PC-3 (cell line): ENCODE measurements at places on chromosomes 3 and 15. TPM values are rescaled to one million over a fixed set of nuclear protein-coding genes. Genes with fewer than 3 reads are reported as not detected.

Gene TTLL13
- total RNA-seq = not detected in 2 replicates

Gene P2RY13
- total RNA-seq = not detected in 2 replicates

Gene AGBL1
- total RNA-seq = not detected in 2 replicates

Gene SUCNR1
- not detected in 2 replicates for total RNA-seq

Gene WDR72
- total RNA-seq = 4.7 and 5.9 TPM in 2 replicates

Gene FETUB
- total RNA-seq = not detected in 2 replicates

Gene ACVR2B
- 1.5 and 1.8 TPM in 2 replicates for total RNA-seq

Gene PSMD6
- total RNA-seq = 73.2 and 80.7 TPM in 2 replicates

Gene RASGRF1
- total RNA-seq = not detected in 2 replicates

Gene CYP1A2
- total RNA-seq = not detected in 2 replicates

Gene EMC7
- total RNA-seq = 50.3 and 66.0 TPM in 2 replicates
